ENCODE measurements at places on chromosomes 6 and 20.

DNA sequence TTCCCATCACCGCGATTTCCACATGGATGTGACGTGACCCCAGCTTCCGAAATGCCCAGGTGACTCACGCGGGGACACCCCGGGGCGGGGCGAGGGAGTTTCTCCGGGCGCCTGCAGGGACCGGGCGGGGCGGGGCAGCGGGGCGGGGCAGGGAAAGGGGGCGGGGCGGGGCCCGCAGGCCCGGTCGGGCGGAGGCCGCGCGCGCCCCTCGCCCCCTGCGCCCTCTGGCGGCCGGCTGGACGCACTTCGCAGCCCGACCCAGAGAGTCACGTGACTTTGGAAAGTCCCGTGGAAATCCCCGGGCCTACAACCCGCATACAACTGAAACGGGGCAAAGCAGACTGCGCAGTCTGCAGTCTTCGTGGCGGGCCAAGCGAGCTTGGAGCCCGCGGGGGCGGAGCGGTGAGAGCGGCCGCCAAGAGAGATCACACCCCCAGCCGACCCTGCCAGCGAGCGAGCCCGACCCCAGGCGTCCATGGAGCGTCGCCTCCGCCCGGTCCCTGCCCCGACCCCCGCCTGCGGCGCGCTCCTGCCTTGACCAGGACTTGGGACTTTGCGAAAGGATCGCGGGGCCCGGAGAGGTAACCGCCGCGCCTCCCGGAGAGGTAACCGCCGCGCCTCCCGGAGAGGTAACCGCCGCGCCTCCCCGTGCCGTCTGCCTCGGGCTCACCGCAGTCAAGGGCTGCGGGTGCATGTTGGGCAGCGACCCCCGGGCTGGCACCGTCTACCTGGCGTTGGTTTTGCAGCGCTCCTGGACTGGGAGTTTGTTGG lies at the start of gene TNFAIP3:
TNFAIP3 (plus strand) TSS at position 346 of the 771 bp plus-strand sequence. CDS start 3,969 bp downstream, outside the sequence.
- DNase-seq: peak; percentile 96

- no peak for DNase-seq
These were observed 143.4 kb upstream of the RPS6KA2 start for GRCh38 chr6:166770216-166771116.

DNA sequence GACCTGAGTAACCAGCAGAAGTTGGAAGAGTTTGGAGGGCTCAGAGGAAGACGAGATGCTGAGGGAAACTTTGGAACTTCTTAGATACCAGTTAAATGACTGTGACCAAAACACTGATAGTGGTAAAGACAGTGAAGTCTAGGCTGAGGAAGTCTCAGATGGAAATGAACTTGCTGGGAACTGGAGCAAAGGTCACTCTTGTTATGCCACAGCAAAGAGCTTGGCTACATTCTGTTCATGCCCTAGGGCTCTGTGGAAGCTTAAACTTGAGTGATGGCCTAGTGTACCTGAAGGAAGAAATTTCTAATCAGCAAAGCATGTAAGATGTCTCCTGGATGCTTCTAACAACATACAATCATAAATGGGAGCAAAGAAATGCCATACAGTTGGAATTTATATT lies 24.7 kb downstream of the WDR27 start:
- no peak for DNase-seq

GRCh38 chr6:24079076-24079475 lies 46.9 kb upstream of the NRSN1 start:
- DNase-seq: no peak
